ENCODE measurements at places on chromosomes 11 and 22.

DNA sequence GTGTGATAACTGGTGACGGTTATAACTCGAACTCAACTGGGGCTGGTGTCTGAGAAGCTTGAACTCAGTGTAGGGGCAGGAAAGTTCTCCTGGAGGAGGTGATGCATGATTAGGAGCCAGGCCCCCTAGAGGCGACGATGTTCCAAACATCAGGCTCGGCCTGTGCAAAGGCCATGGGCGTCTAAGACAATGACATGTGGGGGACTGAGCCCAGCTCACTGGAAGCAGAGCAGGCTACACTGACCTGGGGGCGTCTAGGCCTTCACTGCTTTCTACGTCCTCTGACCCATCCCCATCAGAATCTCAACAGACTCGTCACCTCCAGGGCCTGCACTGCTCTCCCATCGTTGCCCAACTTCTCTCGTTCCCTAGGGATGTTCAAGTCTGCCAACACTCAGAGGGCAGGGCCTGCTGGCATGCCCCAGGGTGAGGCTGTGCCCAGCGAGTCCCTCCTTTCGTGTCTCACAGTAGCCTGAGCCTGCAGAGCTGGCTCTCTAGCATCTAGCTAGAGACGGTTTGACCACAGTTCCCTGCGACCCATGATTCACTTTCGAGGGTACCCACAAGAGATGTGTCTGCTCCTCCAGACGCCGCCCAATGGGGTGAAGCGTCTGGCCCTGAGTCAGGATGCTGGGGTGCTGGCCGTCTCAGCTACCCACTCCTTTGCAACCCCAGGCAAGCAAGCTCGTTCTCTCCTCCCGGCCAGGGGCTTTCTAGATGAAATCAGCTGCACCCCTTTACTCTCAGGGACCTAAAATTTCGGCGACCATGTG lies 1.1 kb upstream of the ATG16L2 start:
- peak; percentile 61 for DNase-seq

DNA sequence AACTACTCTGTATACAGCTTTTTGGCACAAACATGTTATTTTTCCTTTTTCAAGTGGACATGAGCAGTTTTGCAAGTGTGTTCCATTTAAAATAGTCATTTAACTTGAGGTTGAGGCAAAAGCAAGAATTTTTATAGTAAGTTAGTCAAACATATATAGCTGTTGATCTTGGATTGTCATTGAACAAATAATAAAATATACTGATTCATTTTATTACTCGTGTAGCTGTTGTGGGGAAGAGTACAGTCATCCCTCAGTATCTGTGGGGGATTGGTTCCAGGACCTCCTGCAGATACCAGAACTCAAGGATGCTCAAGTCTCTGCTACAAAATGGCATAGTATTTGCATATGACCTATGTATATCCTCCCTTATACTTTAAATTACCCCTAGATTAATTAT lies 45.3 kb downstream of the EXT2 start:
- DNase-seq = no peak

GRCh38 chr11:75760710-75761493 lies 7.7 kb upstream of the DGAT2 start:
- DNase-seq = no peak

DNA sequence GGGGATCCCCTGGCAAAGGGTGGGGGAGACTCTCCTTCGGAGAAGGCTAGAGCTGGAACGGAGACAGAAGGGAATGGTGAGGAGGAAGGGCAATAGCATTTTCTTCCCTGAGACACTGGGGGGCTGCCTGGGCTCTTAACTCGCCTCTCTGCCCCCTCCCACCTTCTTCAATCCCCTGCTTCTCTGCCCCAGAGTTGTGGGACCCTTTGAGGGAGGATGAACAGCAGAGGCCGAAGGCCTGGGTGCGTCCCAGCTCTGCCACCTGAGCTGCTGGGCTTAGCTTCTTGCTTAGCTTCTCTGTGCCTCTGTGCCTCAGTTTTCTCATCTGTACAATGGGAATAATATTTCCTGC lies 72.4 kb downstream of the RTL6 start:
- no peak for DNase-seq

DNA sequence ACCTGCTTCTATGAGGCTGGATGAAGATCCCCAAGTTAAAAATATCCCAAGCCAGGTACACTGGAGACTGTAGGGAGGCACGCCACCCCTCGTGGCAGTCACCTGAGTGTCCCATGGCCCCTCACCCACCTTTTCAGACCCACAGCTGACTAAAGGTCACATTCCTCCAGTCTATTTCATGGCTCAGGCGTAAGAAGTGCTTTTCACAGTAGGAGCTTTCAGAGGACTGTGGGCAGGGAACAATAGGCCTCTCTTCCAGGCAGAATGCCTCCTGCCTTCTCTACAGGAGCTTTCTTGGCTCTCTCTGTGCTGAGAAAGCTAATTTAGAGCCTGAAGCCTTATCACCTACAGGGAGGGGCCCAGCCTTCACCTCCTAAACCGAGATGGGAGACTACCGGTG lies 73.8 kb downstream of the C11orf58 start:
- no peak for DNase-seq

- no peak for DNase-seq
Observed at GRCh38 chr11:78800756-78801155, 226.1 kb upstream of the NARS2 start.

DNA sequence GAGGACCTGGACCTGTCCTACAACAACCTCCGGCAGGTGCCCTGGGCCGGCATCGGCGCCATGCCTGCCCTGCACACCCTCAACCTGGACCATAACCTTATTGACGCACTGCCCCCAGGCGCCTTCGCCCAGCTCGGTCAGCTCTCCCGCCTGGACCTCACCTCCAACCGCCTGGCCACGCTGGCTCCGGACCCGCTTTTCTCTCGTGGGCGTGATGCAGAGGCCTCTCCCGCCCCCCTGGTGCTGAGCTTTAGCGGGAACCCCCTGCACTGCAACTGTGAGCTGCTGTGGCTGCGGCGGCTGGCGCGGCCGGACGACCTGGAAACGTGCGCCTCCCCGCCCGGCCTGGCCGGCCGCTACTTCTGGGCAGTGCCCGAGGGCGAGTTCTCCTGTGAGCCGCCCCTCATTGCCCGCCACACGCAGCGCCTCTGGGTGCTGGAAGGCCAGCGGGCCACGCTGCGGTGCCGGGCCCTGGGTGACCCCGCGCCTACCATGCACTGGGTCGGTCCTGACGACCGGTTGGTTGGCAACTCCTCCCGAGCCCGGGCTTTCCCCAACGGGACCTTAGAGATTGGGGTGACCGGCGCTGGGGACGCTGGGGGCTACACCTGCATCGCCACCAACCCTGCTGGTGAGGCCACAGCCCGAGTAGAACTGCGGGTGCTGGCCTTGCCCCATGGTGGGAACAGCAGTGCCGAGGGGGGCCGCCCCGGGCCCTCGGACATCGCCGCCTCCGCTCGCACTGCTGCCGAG lies 1.5 kb downstream of the LRFN4 start:
- DNase-seq = no peak

DNA sequence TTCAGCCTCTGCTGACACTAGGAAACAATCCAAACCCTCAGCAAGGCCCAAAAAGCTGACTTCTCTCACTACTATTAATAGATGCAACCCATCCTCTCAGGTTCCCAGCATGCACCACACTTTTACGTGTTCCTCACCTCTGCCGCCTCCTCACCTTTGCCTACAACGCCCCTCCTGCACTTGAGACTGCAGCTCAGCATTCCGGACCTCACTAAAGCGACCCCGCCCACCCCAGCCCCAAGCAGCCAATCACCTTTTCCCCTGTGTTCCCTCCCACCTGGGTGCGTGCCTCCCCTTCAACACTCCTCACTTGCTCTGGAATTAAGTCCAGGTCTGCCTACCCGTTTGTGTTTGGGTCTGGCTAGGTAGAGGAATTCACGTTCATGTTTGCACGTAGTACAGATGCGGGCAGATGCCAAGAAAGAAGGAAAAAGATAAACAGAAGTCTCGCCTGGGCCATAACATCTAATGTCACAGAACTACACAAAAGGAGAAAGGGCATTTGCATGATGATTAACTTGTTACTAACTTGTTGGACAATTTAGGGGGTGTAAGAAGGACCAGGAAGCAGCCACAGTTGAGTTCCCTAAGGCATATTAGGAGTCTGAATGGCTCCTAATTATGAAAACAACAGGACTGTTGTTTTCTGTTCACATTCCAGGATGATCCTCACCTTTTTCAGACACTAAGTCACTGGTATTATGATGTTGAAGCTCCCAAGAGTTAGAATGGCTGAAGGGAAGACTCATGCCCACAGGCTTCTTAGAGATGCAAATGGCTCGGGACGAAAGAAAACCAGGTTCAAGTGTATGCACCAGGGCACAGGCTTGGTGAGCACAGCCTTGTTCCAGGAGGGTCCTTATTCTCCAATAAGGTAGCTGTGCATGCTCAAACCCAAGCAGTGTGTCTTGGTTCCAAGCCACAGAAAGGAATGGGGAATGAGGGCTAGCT lies 102.2 kb downstream of the MICAL3 start:
- no peak for DNase-seq

GRCh38 chr11:121715405-121715804 lies 262.6 kb upstream of the SORL1-AS1 start:
- DNase-seq = no peak

- no peak for DNase-seq
Observed at GRCh38 chr11:67820081-67820480, 145.7 kb upstream of the ALDH3B2 start.

DNA sequence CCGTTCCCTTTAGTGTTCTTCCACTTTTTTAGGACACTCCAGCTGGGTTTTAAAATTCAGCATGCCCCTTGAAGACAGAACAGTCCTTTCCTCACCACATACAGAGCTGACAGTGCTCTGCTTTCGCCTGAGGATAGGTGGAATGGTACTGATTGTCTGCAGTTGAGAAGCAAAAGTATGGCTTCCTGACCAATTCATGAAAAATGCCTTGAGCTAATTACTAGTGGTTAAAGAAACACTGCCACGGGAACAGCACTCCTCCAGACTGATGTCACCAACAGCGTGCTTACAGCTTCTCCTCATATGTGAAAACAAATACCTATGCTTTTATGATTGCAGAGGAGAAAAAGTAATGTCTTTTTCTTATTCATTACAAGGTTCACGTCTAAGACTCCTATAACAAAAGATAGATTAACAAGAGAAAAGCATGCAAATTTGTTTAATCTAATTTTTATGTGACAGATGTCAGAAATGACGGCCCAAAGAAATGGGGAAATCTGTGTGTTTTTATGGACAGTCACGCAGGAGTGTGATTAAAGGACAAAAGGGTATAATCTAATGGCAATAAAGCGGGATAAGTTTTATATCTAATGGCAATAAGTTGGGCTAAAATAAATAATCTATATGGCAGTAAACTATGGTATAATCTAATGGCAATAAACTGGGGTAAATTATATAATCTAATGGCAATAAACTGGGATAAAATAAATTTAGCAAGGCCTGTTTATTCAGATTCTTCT lies 123.4 kb upstream of the ARHGAP42 start:
- DNase-seq = no peak

- no peak for DNase-seq
Observed at GRCh38 chr11:45933846-45934579, 11.6 kb downstream of the LARGE2 start.

- no peak for DNase-seq
Observed at GRCh38 chr11:121451178-121451985, 732 bp upstream of the SORL1 start.

GRCh38 chr11:28697920-28698827 lies 590.0 kb downstream of the METTL15 start:
- DNase-seq = peak; percentile 75

DNA sequence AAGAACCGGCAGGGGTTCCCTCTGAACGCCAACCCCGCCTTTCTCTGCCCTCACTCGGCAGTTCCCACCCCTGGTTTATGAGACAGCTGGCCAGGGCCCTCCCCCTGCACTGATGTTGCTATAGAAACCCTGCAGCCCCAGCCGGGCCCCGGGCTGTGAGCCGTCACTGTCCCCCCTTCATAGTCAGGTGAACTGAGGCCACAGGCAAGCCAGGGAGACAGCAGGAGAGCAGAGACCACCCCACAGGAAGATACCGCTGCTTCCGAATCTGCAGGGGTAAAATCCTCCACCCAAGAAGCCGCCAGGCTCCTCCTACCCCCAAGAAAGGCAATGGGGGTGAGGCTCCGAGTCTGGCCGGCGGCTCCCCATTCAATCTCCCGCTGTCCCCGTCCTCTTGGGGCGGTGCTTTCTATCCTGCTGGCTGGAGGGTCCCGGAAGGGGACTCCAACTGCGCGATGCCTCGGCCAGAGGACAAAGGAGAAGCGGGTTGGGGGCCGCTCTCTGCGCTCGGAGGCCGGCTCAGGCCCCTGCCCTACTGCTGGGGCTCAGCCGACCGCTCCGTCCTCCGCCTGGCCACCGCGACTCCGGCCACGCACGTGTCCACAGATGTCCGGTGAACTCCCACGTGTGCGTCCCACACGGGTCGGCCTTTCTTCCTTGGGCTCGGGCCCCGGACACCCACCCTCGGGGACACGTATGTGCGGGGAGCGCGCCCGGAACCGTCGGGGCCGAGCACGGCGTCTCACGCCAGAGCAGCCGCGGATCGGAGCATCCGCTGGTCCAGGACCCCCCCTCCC lies 587 bp downstream of the SLC25A22 start:
- DNase-seq = peak; percentile 54

- no peak for DNase-seq
Observed at GRCh38 chr11:77144196-77144856, 16.3 kb downstream of the MYO7A start.

DNA sequence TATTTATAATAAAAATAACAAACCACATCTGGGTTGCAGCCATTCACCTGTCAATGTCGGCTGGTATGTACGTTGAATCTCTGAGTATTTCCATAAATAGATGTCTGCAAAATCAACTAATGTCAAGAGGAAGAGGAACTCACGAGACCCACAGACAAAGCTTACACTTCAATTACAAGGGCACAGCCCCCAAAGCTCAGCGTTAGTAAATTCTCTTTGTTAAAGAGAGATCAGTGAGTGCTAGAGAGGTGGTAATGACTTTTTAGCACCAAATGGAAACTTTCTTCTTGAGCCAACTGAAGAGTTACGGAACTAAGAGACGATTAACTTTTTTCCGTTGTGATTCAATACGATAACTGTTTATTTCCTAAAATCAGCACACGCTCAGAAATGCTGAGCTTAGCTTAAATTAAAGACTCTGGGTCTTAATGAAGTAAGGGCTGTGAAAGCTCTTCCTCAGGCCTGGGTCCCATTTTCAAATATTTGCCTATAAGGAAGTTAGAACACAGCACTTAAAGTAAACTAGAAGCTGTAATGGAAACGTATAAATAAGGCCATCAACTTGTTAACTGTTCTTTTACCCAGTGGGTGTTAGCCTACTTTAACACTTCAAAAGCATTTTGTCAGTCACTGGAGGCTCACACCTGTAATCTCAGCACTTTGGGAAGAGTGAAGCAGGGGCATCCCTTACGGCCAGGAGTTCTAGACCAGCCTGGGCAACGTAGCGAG lies 22.8 kb upstream of the TFIP11 start:
- no peak for DNase-seq

GRCh38 chr22:42277988-42278776 lies 7.7 kb upstream of the TCF20 start:
- DNase-seq = peak; percentile 27

- DNase-seq = no peak
Observed at GRCh38 chr11:106105986-106106385, 28.5 kb downstream of the AASDHPPT start.

DNA sequence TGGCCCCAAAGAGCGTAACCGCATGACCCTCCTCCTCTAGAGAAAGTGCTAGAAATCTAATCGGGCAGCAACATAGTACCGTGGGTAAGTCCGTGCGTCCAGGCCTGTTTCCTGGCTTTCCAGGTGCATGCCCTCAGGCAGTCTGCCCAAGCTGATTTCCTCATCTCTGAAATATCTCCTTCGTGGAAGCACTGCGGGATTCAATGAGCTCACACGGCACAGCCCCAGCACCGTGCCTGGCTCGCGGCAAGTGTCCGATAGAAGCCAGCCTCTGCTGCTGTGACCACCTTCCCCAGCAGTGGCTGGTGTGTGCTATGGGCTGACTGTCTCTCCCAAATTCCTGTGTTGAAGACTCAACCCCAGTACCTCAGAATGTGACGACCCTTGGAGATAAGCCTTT lies 20.7 kb downstream of the RPUSD4 start:
- no peak for DNase-seq

Measured in endothelial cell (in vitro differentiated cells).